ENCODE measurements at places on chromosomes 16 and 17.

GRCh38 chr17:55090079-55090492 lies 121.5 kb downstream of the STXBP4 start:
- DNase-seq = no peak

DNA sequence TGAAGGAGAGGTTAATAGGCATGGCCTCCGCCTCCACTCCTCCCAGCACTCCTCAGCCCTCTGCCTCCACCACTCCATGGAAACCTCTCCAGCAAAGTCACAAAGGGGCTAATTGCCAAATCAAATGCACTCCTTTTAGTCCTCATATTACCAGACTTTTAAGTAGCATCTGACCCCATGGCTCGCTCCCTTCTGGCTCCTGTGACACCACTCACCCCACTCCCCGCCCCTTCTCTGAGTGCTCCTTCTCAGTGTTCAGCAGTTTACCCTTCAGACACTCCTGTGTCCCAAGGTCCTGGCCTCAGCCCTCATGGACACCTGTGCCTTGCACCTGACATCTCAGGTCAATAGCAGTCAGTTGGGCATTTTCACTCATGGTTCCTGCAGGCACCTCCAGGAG lies 243.5 kb upstream of the CCL2 start:
- no peak for DNase-seq

DNA sequence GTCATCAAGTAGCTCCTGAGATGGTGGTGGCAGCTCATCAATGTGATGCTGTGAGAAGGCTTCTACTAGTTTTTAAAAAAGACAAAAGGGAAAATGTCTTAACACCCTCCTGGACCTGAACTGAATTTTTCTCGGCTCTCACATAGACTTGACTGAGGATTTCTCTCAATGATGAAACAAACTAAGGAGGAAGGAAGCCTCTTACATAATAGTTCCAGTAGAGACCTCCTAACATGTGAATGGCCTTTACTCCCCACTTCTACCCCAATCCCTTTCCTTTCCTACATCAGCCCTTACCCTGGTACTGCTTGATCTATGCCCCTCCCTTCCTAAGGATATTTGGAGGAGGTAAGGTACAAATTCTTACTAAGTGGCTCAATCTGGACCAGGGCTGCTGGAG lies 54.8 kb upstream of the MTMR4 start:
- no peak for DNase-seq

DNA sequence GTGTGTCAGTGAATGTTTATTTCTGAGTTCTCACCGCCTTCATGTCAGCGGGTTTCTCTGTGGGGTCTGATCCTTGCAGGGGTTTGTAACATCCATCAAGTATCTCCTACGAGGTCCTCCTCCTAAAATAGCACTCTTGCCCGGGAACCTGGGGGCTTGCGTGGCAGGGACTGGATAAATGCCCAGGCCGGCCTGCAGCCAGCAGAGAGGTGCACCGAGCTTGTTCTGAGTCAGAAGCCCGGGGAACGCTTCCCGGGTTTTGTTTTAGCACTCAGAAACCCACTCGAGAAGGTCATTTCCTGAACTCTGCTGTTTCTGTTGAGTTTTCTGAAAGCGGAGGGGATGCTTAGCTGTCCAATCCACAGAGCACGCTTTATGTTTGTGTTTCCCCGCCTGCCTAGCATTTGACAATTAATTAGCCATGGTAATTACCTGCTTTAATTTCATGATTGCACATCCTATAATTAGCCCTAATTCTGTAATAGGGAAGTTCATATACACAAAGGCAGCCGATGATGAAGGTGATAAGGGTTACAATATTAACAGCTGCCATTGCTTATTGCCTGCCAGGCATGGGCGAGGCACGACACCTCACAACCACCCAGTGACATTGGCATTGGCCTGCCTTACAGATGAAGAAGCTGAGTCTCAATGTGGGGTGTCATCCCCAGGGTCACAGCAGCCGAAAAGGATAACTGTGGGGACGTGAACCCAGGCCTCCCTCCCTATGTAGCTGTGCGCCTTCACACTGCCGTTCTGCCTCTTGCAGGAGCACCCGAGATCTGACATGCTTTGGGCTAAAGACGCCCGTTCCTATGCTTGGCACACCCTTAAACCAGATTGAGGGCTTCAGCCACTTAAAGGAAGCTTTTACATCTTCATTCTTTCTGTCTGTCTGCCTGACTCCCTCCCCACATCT lies 333.1 kb downstream of the CPPED1 start:
- no peak for DNase-seq

GRCh38 chr17:29181226-29181625 lies 1.0 kb upstream of the MYO18A start:
- no peak for DNase-seq

- DNase-seq = no peak
Observed at GRCh38 chr16:23406546-23407240, 46.3 kb downstream of the COG7 start.

DNA sequence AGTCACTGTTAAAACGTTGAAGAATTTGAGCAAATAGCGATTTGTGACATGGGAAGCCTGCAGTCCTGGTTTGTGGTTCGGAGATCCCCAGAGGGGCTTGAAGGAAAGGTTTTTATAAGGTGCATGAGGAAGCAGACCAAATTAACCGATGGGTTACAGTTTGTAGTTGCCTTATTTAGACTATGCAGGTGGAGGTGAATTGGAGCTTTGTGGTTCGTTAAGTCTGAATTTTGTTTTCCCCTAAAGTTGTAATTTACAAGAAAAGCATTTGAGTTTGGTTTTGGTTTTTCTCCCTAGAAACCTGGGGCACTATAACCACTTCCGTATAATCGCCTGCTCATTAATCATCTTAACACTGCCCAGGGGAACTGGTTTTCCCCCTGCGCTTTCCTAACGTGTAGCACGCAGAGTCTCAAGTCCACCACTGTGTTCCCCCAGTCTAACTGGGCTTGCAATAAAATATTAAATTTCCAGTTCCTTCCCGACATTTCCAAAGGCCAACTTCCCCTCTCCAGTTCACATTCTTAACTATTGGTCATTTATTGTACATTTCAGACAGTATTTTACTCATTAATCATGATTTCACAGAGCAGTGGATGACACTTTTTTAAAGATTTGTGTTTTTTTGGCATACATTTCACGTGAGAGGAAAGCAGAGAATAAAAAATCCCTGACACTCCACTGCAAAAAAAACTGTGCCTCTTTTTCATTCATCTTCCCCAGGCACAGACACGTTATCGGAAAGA lies 932 bp downstream of the ZNF267 start:
- DNase-seq = no peak

DNA sequence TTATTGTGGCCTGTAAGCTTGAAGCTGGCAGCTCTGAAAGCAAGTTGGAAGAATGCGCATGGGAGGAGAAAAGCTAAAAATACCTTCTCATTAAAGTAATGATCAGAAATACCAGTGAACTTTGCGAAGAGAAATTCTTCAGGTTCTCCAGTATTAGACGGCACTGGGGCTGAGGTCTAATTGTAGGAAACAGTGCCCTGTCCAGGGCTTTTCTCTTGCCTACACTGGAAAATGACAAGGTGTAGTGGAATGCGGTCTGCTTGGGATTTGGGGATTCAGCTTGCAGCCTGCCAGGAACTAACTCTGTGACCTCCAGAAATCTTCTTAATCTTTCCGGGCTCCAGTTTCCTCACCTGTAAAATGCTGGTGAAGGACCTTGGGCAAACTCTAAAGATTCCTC lies 53.3 kb upstream of the KCNJ16 start:
- DNase-seq = no peak

- no peak for DNase-seq
Observed at GRCh38 chr17:45397796-45398195, 34.9 kb downstream of the ARHGAP27 start.

- DNase-seq = no peak
Observed at GRCh38 chr16:52318302-52319009, 228.5 kb downstream of the TOX3 start.

DNA sequence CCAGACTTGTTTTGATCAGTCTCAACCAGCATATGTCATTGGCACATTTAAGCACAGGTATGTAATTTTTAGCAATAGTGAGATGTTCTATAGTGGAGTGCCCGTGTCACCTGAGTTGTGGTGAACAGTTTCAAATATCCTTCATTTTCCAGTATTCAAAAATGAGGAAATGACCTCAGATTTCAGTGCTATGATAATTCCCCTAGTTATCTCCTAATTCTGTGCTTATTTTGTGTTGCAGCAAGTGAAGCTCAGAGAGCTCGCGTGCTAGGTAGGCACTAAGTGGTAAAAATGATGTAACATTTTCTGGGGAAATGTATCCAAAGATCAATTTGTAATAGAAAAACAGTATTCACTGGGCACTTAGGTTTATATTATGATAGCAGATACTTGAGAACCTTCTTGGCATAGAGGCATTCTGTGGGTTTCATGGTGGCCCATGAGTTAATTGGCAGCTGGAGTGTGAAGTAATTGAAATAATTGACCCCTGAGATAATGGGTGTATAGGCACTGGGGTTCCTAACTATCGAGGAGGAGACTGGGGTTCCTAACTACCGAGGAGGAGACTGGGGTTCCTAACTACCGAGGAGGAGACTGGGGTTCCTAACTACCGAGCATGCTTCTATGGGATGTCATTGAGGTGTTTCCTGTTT lies 159.1 kb downstream of the PRKCA start:
- no peak for DNase-seq

DNA sequence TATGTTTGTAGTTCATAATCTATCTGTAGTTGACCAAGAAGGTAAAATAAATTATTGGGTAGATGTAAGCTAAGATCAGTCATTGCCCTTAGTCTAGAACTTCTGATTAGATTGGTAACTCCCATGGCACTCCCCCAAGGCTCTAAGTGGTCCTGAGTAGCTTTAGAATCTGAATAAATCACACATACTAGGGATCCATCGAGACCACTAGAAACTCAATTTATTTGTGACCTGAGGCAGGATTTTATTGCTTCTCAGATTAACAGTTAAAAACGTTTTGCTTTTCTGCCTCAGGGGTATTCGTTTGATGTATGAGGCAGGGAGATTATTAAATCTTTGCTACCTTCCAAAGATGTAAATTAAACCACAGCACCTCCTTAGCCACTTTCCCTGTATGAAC lies 24.9 kb downstream of the CMTR2 start:
- no peak for DNase-seq

GRCh38 chr16:58411736-58412614 lies 19.7 kb downstream of the GINS3 start:
- DNase-seq = no peak

GRCh38 chr16:29757950-29758466 lies 12.2 kb upstream of the C16orf54 start:
- peak; percentile 32 for DNase-seq
